ENCODE measurements at places on chromosomes 7 and 10. TPM values are rescaled to one million over a fixed set of nuclear protein-coding genes. Genes with fewer than 3 reads are reported as not detected.

DNA sequence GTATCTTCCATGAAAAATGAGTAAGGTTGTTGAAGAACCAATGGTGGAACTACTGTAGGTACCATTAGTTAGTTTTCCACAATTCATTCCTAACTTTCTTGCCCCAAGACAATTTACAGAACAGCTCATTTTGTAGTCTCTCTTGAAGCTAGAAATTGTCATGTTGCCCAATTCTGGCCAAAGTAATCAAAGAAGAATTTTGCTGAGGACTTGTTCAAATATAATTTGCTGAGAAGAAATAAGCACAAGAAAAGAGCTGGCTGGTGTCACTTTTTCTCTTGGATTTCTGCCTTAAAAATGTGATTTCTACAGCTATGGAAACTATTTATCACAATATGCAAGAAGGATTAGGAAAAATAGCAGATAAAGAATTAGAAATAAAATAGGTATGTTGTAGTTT lies 199.2 kb upstream of the SEMA3A start:
- ATAC-seq = no peak

- ATAC-seq = no peak
Observed at GRCh38 chr10:83931669-83932068, 207.6 kb upstream of the GHITM start.

The ACSL5 gene
- 3.3 TPM for total RNA-seq

The PTER gene
- total RNA-seq = 9.7 TPM

The NKX1-2 gene
- 0.16 TPM for total RNA-seq

The MBL2 gene
- total RNA-seq = not detected

DNA sequence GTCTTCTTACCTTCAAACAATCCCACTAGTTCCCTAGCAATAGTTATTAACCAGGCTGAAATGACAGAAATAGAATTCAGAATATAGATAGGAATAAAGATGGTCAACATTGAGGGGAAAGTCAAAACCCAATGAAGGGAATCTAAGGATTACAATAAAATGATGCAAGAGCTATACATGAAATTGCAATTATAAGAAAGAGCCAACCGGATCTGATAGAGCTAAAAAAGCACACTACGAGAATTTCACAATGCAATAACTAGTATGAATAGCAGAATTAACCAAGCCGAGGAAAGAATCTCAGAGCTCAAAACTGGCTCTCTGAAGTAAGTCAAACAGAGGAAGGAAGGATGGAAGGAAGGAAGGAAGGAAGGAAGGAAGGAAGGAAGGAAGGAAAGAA lies 288.7 kb upstream of the KCND2 start:
- ATAC-seq = no peak

The SNCG gene
- 8.2 TPM for total RNA-seq

DNA sequence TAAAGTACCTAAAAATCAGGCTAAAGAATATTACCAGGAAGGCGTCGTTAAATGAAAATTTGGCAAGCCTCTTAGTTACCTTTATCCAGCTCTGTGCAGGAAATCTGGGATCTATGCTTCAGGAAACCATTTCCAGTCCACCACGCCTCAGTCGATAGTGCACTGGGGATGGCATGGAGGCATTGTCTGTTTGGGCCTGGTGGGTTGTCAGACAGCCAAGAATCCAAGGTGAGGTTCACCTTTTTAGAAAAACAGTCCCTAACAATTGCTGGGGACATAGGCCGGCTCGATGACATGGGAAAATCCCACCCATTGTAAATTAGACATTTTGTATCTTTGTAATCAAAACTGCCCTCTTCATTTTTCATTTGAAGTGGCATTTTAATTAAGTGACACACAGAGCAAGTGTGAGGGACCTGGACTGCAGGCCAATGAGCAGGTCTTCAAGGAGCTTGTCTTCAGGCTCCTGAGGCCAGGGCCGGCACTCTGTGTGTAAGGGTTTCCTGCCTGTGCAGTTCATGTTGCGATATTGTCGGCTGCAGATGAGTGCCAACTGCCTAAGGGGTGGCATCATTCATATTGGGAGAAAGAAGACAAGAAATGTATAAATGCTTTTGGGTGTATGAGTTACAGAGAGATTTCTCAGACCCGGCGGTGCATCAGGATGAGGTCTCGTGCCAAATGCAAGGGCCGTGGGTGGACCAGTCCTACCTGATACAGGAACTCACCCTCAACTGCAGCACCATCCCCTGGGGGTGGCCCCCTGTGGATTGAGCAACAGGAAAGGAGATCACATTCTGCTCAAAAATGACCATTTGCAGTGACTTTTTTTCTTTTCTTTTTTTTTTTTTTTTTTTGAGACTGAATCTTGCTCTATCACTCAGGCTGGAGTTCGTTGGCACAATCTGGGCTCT lies 80.8 kb downstream of the PTPRE start:
- ATAC-seq = no peak

DNA sequence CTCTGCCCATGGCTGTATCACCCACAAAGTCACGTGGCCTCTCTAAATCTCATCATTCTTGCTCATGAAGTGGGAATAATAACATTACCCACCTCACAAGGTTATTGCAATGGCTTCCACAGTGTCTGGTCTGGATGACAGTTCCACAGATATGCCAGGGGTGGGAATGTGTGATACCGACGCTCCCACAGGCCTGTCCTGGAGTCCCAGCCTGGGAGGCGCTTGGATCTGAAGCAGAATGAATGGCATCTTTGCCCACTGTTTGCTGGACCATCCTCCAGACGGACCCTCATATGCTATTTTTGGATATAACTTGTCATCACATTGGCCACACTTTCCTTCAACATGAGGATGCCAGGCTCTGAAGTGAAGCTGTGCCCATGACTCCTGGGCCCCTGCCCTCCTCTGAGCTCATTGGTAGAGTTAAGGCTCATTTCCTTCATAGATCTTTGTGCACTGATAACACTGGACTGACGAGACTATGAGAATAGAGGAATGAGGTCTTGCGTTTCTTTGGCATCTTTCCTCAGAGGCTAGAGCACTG lies 279.8 kb upstream of the ZNF32 start:
- no peak for ATAC-seq

- ATAC-seq = no peak
Observed at GRCh38 chr7:1927937-1928644, 258.0 kb downstream of the ELFN1 start.

DNA sequence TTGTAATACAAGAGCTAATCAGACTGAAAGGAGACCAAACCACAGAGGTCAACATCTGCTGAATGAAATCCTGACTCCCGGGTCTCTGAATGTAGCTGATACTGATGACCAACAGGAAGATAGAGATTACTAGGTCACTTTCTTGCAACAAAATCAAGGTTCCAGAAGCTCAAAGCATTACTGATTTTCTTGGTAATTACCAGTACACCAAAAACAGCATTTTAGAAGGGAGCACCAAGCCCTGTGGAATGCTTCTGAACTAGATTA lies 177.7 kb downstream of the SLC25A13 start:
- no peak for ATAC-seq

GRCh38 chr7:48887500-48887899 lies 36.8 kb upstream of the CDC14C start:
- peak; percentile 29 for ATAC-seq

GRCh38 chr7:75953931-75954330 lies 39.0 kb downstream of the POR start:
- no peak for ATAC-seq

DNA sequence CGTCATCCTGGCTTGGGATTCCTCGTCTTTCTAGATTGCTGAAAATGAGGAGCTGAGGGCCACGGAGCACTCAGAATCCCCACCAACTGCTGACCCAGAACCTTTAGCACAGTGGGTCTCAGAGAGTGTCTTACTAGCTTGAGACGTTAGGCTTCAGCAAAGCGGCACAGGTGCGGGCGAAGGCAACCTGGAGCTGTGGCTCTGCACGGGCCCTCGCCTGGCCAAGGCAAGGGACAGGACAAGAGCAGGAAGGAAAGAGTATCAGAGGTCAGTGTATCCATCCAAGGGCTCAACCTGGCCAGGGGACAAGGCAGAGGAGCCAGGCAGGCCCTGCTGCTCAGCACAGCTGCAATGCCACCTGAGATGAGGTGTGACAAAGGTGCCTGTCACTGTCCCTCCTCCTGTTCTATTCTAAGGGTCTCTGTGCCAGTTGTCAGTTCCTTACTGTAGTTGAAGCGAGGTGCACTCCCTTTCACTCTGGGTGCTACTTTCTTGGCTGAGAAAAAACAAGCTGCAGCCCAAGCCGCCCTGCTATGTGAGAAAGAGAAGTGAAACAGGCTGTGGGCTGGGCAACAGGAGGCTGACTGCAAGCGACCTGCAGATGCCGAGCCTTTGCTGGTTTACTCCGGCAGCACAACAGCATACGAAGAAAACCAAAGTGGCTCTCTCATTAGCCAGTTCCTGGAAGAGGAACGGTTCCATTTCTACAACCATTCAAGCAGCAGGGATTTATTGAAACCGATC lies 33.3 kb upstream of the KDM7A start:
- ATAC-seq = no peak

DNA sequence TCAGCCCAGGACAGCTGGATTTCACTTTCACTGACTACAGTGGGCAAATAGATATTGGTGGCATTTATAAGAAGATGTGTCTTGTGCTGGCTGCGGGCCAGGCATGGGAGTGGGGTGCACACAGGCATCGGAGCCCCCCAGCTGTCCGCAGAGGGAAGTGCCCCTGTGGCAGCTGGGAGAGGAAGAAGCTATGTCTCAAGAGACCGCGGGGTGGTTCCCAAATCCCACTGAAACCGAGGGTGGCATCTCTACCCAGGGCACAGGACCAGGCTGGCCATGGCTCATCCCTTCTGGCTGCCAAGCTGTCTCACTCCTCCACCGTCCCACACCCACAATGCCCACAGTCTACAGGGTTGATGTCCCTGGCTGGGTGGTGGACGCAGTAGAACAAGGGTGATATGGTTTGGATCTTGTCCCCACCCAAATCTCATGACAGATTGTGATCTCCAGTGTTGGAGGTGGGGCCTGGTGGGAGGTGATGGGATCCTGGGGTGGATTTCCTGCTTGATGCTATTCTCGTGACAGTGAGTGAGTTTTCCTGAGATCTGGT lies 94.8 kb downstream of the TCERG1L start:
- ATAC-seq = no peak

GRCh38 chr7:106139265-106140251 lies 27.4 kb upstream of the SYPL1 start:
- ATAC-seq = no peak

DNA sequence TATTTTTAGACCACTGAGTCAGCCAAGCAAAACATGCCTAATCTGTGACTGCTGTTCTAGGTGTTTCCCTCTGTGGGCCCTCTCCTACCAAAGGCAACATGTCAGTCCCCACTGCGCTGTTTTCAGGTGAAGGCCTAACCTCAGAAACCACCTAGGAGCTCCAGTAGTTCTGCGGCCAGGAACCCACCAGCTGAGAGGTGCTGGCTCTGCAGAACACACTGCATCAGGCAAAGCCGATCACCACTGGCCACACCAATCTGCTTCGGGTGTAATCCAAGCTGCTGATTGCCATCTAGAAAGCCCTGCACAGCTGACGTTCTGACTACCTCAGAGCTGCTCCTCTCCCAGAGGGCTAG lies 14.9 kb downstream of the CAMK2G start:
- ATAC-seq = no peak

The AKR1C8 gene
- not detected for total RNA-seq

The POU6F2 gene
- 0.08 TPM for total RNA-seq

- peak; percentile 50 for ATAC-seq
Observed at GRCh38 chr7:79528421-79528820, 75.0 kb upstream of the MAGI2 start.

DNA sequence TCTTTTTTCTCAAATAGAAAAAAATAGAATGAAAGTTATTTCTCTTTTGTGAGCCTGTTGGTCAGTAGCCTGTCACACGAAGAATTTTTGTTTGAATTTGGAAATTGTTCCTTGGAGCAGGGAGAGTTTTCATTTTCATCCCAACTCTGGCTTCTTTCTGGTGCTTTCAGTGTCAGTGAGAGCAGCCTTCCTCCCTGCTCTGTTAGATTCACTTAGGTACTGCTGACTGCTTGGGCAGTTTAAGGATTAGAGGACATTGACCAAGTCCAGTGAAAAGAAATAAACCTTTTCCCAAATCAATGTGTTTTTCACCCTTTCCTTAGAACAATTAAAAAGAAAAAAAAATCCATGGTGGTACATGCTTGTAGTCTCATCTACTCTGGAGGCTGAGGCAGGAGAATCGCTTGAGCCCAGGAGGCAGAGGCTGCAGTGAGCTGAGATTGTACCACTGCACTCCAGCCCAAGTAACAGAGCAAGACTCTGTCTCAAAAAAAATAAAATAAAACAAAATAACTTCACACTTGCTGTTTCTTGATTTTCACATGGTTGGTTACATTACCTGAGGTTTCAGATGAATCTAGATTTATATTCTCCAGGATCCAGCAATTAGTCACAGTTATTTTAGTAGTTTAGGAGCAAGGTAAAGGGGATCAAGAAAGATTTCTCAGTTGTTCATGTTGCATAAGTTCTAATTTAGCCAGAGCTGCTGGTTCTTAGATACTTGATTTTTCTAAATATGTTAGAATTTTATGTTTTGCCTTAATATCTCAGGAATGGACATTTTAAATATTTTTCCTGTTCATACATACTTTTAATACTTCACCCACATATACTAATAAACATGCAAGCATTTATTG lies 63.1 kb downstream of the ZNRF2 start:
- no peak for ATAC-seq

- ATAC-seq = no peak
Observed at GRCh38 chr10:22133749-22134624, 83.8 kb downstream of the EBLN1 start.

DNA sequence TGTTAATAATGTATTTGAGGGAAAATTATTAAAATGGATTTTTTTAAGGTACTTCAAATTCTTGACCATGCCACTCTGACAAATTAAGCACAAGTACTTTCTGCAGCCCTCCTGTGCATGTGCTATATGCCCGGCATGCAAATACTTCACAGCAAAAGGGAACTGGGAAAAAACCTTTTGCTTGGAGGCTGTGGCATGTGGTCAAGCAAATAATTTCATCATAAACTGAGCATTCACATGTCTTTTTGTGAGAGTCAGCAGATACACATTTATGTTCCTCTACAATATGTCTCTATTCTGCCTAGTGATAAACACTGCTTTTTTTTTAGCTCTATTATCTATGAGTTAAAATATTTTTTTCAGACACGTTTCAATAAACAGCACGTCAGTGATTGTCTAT lies 53.7 kb upstream of the SEMA3A start:
- ATAC-seq = peak; percentile 41

DNA sequence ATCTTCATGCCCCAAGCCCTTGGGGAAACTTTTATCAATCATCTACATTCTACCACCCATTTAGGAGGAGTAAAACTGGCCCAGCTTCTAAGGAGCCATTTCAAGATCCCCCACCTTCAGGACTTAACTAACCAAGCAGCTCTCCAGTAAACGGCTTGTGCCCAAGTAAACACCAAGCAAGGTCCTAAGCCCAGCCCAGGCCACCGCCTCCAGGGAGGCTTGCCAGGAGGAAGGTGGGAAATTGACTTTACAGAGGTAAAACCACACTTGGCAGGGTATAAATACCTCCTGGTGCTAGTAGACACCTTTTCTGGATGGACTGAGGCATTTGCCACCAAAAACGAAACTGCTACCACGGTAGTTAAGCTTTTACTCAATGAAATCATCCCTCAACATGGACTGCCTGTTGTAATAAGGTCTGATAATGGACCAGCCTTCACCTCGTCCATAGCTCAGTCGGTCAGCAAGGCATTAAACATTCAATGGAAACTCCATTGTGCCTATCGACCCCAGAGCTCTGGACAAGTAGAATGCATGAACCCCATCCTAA lies 5.6 kb downstream of the AKR1B15 start:
- ATAC-seq = no peak

The HOXA7 gene
- total RNA-seq = 5.2 TPM

GRCh38 chr7:131288450-131288849 lies 39.2 kb upstream of the MKLN1 start:
- ATAC-seq = no peak

Measured in esophagus mucosa (tissue), 1 donor.